AML-193 (cell line): ENCODE measurements at places on chromosomes 1 and 21.

- no peak for DNase-seq
Observed at GRCh38 chr1:101151286-101151685, 85.5 kb upstream of the S1PR1 start.

DNA sequence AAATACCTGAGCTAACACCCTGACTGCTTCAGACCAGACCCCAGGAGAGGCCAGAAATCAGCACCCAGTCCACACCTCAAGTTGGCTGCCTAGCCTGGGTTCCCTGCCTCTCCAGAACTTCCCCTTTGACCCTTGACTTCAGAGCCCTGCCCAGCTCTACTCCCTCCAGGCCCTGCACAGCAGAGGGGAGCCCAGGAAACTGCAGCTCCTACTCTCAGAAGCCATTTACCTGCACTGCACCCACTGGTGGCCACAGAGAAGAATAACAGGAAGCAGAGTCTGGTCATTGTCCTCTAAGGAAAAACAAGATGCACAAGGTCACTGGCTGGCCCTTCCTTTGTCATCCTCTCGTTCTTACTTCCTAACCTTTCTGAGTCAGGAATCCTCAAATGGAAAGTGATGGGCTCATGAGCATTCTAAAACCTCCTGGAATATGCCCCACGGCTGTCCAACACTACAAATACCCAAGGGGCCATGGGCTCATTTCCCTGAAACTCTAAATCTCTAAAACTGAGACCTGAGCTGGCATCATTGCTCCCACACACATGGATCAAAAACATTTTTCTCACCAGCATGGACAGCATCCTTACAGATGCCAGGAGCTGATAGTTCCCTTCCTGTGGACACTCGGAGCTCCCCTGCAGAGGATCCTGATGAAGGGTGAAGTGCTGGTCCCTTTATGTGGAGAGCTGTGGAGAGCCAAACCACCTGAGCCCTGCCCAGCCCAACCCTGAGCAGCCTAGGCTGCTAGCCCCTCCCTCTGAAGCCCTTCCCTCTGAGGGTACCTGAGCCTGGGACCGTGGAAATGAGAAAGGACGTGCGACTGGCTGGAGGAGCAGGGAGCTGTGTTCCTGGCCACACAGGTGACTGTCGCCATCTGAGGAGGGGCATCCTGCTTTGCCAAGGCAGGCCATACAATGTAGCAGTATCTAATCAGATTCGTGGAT, at the start of gene ITLN2:
ITLN2 (minus strand) TSS at position 652 of the 947 bp plus-strand sequence; CDS start at position 584, 68 bp downstream.
- DNase-seq: peak; percentile 77

- no peak for DNase-seq
Observed at GRCh38 chr21:15367061-15367626, 302.3 kb upstream of the NRIP1 start.

DNA sequence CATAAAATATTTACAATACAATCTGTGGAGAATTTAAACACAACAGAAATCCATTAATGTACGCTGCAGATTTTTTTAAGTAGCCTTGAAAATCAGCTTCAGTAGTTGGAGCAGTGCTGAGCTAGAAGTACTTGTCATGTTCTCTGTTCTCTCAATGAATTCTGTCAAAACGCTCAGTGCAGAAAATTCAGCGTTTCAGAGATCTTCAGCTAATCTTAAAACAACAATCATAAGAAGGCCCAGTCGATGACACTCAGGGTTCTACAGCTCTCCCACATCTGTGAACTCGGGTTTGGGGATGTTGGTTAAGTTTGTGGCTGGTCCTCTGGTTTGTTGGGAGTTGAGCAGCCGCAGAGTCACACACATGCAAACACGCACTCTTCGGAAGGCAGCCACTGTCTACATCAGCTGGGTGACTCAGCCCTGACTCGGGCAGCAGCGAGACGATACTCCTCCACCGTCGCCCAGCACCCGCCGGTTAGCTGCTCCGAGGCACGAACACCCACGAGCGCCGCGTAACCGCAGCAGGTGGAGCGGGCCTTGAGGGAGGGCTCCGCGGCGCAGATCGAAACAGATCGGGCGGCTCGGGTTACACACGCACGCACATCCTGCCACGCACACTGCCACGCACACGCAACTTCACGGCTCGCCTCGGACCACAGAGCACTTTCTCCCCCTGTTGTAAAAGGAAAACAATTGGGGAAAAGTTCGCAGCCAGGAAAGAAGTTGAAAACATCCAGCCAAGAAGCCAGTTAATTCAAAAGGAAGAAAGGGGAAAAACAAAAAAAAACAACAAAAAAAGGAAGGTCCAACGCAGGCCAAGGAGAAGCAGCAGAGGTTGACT, 161.2 kb downstream of the RUNX1 start:
- DNase-seq: peak; percentile 45

DNA sequence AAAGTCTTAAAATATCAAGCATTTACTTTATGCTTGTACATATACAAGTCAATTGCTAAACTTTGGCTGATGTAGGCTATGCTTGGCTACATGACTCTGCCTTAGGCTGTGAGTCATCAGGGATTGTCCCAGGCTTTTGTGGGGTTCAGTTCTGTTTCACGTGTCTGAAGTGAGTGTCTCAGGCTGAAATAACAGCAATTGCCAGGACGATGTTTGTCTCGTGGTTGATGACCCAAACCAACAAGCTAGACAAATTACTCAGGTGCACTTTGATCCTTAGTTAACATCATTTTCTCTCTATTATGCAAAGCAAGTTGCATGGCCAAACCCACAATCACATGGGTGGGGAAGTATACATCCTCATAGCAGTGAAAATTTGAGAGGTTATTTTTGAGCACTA, 410.1 kb downstream of the BRINP3 start:
- no peak for DNase-seq

GRCh38 chr1:20344738-20345137, 54.1 kb downstream of the VWA5B1 start:
- no peak for DNase-seq

DNA sequence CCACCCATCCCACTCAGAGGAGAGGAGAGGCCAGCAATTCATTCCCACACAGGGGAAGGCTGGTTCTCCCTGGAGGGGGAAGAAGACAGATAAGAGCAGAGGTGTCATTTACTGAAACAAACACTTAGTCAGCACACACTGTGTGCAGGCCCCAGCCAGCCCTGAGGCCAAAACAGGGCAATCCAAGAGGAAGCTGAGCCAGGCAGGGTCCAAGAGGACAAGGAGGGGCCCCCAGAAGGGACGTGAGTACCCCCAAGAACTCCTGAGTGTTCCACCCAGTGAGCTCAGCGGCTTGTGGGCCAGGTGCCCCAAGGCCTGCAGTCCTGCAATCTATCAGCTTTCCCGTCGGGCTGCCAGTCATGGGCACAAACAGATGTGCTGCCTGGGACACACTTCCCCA, 15.8 kb downstream of the ADGRB2 start:
- no peak for DNase-seq

GRCh38 chr1:56713112-56713511, 68.0 kb downstream of the PRKAA2 start:
- no peak for DNase-seq

- DNase-seq: no peak
Observed at GRCh38 chr1:52554267-52554640, 1.4 kb upstream of the TUT4 start.

DNA sequence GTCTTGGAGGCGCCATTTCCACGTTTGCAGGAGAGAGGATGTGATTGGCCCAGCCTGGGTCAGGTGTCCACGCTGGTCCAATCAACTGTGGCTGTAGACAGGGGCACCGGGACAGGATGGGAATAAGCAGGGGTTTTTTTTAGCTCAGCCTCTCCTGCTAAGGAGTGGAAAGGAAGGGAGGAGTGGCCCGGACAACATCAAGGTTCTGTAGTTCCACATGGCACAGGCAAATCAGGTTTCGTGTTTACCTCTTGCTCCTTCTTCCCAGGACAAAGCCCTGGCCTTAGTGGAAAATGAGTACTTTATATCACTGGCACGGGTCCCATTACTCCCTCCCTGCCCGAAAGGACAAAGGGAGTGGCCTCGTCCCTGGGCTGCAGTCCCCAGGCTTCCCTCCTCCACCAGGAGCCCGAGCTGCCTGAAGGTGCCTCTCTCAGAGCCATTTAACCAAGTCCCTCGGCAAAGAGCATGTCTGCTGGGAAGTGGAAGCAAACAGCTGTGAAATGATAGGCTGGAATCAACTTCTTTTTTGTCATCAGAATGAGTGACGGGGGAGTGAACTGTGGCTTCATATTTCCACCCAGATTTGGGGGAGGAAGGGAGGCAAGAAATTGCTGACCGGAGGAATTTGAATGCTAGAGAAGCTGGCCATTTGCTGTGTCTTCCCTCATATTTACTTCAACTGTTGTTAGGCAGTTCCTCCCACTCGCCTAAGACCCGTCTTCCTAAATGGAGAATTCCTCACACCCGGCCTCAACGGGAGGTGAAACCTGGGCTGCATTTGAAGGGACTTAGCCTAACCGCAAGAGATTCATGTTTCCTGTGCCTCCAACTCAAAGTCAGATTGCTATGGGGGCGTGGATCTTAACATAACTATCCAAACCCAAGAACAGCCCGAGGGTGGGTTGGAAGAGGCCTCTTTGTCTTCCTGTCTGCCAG, 84.9 kb upstream of the SLC44A3 start:
- peak; percentile 29 for DNase-seq

DNA sequence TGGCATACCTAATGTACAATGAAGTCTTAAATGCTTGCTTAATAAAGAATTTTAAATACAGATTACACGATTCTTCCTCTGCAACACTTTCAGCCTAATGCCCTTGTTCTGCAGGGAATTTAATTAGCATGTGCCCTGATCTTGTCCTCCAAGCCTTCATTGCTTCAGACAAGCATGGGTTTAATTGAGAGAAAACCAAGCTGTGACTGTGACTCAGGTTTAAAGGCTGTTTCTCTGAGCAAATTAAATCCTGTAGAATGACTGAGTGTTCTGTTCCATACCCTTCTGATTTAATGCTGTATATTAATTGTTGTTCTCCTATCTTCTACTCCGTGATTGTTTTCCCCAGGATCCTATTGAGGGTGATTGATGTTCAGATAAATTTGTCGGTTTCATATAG, 269.0 kb upstream of the PRMT6 start:
- DNase-seq: no peak

- no peak for DNase-seq
Observed at GRCh38 chr1:152394151-152394550, 19.9 kb downstream of the CRNN start.

- DNase-seq: no peak
Observed at GRCh38 chr1:214532070-214532469, 19.3 kb downstream of the PTPN14 start.

DNA sequence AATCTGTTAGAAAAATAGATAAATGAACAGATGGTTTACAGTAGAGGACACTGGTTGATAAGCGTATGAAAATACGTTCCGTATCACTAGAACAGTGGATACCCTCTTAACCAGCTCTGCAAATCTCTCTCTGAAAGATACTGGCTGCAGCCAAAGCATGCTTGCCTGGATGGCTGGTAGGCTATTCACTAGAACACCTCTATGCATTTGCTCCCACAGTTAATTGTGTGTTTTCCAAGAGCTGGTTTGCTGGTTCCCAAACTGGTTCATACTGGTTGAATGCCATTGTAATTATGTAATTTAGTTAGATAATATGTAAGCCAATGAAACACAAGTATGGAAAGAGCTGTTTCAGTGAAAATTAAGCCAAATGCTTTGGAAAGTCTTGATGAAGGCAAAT, 126.6 kb downstream of the C1orf21 start:
- no peak for DNase-seq

DNA sequence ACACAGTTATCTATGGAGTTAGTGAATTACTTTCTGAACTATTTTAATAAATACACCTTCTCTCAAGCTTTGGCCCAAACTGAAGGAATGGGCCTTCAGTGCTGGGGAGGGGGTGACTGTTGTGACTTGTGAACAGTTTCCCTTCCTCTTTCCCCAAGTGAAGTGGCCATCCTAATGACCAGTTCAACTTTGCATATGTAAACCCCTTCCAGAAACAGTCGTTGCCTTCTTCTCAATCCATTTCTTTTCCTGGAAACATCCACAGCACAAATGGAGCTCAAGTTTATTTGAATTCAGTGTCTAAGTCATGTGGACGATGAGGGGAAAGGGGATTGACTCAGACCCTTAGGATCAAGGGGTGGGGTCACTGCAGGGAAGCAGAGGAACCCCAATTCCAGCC, 1.3 kb upstream of the INPP5B start:
- DNase-seq: no peak

DNA sequence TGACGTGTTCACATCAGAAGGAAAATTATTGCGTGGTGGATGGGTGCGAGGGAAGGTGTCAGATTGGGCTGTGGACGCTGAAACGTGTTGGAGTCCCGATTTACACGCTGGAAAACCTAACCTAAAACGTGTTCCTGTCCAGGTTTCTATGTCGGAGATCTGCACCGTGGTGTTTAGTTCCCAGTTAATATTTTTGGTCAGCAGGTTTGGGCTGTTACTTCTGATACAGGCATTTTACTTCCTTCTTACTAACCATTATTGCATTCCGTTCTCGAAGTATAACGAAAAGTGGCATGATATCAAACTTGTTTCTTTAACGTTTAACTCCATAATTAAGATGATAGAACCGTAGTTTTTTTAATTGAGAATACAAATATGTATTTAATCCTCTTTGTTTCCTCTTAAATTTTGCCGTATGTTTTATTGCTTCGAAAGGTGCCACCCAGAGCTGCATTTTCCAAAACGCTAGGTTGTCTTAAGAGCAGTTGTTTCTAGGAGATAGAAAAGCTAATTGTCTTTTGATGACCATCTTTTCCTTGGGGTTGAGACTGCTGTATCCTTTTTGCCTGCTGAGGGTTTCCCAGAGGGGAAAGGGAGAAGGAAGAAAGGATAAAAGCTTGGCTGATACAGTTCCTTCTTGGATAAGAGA, 1.3 kb downstream of the ADARB1 start:
- no peak for DNase-seq

GRCh38 chr1:82525378-82525777, 724.6 kb downstream of the ADGRL2 start:
- no peak for DNase-seq

DNA sequence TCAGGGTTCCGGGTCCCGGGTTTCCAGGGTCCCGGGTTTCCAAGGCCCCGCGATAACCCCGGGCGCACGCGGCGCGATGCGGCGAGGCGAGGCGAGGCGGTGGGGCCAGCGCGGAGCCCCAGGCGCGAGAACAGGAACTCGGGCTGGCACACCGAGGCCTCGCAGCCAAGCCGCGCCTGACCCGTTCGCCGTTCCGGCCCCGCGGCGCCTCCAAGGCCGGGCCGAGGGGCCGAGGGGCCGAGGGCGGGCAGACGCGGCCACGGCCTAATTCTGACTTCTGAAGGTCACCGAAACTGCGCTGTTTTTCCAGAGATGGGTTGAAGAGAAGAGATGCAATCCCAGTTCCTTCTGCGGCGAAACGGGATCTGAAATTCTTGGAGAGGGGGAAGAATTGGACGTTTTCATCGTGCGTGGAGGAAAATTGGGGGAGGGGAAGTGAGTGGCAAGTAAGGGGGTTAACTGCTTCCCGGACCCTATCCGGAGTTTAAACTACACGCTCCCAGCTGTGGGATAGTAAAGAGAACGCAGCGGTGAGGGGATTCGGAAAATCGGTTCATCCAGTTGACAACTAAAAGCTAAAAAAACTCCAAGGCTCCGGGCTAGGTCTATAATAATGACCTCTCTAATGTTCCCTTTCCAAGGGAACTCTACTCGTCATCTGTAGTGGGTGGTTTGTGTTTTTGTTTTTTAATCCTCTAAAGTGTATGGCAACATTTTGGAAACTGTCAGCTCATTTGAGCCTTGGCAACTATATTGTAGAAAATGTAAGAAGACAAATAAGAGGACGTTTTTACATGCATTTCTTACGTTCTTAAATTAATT, 8.2 kb downstream of the TBX15 start:
- no peak for DNase-seq
